ENCODE measurements at places on chromosomes 3 and 15.

- no peak for DNase-seq
These were observed 8.9 kb upstream of the RLBP1 start for GRCh38 chr15:89230277-89230676.

GRCh38 chr3:46934498-46935167 is 41.9 kb downstream of the CCDC12 start:
- DNase-seq: peak; percentile 29

DNA sequence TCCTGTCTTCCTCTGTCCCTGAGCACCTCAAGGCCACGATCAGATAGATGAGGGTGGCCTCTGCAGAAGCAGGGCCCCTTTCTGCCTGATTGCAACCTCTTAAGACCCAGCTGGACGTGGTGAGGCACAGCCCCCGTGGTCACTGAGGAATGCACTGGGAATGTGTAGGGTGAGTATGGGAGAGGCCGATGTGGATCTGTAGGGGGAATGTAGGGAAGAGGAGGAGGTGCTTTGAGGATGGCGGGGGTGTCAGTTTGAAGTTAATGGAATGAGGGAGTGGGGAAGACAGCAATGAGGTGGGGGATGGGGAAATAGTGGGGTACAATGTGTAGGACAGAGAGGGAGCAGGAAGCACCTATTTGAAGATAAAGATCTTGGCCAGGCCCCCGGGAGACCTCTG is 785 bp upstream of the IQCF5 start:
- DNase-seq: no peak

DNA sequence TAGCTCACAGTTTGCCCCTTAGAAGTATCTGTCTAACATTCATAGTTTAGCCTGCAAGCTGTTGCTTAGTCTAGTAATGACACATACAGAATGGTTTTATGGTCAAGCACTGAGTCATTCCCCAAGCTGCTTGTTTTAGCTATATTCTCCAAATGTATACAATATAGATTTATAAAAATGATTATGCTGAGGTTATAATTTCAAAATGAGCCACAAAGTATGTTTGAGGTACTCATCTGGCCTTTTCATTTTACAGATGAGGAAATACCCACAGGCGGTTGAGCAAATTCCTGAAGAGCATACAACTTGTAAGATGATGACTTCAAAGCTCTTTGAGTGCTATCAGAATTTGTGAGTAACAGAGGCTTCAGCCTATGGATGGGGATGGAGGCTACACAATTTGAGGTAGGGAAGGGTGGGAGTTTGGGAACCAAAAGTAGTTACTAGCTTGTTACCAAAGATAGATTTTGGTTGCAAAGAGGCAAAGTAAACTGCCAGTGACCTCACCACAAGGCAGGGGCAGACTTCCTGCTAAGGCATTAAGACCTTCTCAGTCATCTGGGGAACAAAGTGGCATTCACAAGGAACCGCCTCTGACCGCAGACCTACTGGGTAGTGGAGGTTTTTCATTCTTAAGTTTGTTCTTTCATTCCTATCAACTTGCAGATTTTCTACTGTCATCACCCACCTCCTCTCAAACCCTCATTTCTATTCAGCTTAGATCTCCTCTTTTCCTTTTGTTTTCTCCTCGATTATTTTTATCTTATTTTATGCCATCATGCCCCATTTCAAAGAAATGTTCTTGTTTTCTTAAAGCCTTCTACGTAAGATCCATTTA is 257.2 kb upstream of the NECTIN3 start:
- no peak for DNase-seq

DNA sequence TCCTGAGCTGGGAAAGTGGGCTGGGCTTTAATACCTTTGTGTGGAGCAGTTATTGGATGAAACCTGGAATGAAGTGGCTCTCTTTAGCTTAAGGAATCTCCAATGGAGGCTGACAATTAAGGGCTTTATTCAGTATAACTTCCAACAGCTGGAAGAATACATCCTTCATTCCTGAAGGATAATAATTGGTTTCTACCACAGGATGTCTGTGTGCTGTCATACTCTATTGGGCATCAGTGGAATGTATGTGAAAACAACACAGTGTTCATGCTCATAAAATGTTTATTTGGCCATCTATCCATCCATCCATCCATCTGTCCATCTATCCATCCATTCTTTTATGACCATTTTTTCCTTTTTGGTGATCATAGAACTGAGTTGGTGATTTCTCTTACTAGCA is 220.7 kb upstream of the GAP43 start:
- DNase-seq: no peak

GRCh38 chr3:183697123-183697609 is 431 bp upstream of the YEATS2 start:
- DNase-seq: no peak

All from inflammatory macrophage treated with lipopolysaccharide for 4 hours (primary cell).